ENCODE measurements at places on chromosomes 13 and 19.

- DNase-seq = no peak
Measured at GRCh38 chr13:107332188-107332587, 764.3 kb upstream of the ARGLU1 start.

DNA sequence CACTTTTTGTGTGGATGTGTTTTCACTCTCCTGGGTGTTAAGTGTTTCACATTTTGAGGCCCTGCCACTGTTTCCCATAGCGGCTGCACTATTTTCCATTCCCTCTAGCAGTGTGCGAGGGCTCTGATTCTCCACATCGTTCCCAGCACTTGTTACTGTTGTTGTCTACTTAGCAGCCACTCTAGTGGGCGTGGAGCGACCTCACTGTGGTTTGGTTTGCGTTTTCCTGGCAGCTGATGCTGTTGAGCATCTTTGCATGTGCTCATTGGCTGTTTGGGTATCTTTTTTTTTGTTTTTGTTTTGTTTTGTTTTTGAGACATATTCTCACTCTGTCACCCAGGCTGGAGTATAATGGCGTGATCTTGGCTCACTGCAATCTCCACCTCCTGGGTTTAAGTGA is 14.4 kb downstream of the NAXD start:
- DNase-seq = no peak

DNA sequence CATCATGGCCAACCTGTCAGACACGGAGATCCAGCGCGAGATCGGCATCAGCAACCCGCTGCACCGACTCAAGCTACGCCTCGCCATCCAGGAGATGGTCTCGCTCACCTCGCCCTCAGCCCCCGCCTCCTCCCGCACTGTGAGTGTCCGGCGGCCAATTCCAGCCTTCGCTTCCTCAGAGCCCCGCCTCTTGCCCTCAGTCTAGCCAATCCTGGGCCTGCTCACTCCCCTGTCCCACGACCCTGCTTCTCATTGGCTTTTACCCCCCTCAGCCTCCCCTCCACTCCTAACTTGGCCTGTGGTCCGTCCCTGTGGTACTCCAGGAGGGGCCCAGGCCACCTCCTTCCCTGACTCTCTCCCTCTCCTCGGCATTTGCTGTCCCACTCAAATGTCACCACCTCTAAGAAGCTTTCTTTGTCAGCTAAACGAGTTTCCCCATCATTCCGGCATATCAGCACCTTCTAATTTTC is 12.3 kb downstream of the HRC start:
- DNase-seq = peak; percentile 89

GRCh38 chr19:46990991-46991676 is 28.5 kb upstream of the NPAS1 start:
- peak; percentile 73 for DNase-seq

- no peak for DNase-seq
Measured at GRCh38 chr13:106755542-106755941, 187.6 kb upstream of the ARGLU1 start.

DNA sequence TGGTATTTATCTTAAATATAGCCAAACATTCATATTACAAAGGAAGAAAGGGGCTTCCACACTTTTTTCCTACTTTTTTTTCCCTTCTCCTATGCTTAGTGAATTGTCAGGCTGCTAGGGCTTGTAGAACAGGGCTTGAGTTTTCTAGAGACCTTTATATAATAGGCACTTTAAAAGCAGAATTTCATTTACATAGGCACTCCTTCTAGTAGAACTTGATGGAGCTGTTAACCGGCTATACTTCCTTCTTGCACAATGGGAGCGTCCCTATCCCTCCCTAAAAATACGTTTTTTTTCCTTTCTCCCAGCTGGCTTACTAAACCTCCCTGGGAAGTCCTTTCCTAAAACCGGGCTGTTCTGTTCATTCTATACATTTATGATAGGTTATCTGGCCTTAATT is 1.1 kb downstream of the TRIM13 start:
- DNase-seq = no peak

DNA sequence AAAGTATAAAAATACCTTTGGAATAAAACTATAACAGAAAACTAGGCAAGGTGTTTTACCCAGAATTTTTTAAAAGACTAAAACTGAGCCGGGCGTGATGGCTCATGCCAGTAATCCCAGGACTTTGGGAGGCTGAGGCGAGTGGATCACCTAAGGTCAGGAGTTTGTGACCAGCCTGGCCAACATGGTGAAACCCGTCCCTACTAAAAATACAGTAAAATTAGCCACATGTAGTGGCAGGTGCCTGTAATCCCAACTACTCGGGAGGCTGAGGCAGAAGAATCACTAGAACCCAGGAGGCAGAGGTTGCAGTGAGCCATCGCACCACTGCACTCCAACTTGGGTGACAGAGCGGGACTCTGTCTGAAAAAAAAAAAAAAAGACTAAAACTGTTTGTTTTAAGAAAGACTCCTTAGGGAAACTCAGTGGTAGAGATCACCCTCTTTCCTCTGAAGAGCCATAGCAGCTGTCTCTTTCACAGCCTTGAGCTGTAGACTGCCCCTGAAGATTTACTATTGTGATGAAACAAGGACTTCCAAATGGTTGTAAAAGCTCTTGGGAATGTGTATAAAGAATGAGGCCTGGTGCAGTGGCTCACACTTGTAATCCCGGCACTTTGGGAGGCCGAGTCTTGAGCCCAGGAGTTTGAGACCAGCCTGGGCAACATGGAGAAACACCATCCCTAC is 14.7 kb upstream of the KCTD4 start:
- DNase-seq = no peak

DNA sequence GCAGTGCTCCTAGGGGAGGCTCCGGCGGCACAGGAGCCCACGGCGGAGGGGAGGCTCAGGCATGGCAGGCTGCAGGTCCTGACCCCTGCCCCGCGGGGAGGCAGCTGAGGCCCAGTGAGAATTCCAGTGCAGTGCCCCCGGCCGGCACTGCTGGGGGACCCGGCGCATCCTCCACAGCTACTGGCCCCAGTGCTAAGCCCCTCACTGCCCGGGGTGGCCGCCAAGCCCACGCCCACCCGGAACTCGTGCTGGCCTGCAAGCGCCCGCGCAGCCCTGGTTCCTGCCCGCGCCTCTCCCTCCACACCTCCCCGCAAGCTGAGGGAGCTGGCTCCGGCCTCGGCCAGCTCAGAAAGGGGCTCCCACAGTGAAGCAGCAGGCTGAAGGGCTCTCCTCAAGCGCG is 62.2 kb downstream of the SPRY2 start:
- no peak for DNase-seq

GRCh38 chr13:92488249-92488852 is 738.3 kb upstream of the GPC6 start:
- no peak for DNase-seq

DNA sequence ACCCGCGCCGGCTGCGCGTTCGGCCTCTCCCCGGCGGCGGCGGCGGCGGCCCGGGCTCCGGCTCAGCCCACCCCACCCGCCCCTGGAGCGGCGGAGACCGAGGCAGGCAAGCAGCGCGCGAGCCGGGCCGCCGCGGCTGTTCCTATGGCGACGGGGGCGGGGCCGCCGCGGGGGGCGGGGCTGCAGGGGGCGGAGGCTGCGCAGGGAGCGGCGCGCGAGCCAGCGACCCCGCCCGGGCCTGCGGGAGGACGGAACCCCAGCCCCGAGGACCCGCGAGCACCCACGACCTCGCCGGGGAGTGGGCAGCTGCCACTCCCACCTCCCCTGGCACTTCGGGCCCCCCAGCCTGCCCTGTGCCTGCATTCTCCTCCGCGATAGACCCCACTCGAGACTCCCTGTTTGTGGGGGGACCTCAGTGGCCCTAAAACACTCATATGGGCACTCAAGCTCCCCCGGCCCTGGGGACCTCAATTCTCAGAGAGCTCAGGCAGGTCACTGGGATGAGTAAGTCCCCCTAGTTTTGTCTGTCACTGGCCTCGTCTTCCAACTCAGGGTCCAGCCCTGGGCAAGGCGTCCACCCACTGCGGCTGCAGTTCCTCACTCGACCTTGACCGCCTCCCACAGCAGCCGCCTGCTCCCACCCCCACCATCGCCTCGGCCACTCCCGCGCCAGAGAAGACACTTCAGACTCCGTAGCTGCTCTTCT is at the start of gene CTXN1:
CTXN1 (minus strand) TSS at position 115 of the 706 bp plus-strand sequence. CDS start 597 bp downstream, outside the sequence.
- peak; percentile 31 for DNase-seq

DNA sequence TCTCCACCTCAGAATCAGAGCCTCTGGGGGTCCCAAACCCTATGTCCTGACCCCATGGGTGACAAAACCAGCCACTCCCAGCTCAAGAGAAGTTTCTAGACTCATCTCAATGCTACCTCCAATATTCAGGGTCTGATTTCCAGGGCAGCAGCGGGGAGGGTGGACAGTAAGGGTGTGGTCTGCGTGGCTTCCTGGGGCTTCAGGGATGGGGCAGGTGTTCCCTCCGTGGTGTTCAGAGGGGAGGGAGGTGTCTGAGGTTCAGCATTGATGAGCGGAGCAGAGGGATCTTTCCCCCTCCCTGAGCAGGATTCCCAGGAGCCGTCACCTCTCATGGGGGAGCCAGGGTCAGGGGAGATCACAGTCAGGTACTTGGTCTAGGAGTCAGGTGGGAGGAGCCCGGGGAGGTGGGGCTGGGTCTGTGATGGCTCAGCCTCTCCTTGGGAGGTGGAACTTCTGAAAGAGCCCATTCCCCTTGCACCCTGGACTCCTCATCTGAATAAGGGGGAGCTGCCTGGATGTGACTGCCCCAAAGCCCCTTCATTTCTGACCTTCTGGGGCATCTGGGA is 2.9 kb downstream of the LILRA2 start:
- DNase-seq = no peak

- no peak for DNase-seq
Measured at GRCh38 chr19:2856457-2857050, 10.6 kb upstream of the ZNF556 start.

DNA sequence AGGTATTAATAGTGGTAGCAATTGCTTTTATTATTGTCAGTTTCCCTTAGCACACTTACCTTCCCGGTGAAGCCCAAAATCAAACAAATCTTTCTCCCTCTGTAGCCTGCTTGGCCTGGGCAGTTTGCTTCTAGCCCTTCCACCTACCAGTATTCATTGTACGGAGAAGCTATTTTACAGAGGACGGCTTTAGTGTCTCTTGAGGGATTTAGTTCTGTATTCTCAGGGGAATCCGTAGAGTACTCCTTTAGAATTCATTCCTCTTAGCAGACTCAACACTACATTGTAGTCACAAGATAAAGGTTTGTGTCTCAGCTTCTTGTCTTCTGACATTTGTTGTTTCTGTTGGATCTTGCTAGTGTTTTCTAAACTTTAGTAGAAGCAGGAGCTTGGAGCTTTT is 24.1 kb upstream of the WTIP start:
- DNase-seq = no peak

DNA sequence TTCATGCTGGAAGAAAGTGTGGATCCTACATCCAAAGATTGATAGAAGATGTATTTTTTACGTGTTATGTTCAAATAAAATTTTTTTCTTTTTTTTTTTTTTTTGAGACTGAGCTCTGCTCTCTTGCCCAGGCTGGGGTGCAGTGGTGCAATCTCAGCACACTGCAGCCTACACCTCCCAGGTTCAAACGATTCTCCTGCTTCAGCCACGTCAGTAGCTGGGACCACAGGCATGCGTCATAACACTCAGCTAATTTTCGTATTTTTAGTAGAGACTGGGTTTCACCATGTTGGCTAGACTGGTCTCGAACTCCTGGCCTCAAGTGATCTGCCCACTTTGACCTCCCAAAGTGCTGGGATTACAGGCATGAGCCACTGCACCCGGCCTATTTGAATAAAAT is 65.7 kb downstream of the KLF12 start:
- no peak for DNase-seq

DNA sequence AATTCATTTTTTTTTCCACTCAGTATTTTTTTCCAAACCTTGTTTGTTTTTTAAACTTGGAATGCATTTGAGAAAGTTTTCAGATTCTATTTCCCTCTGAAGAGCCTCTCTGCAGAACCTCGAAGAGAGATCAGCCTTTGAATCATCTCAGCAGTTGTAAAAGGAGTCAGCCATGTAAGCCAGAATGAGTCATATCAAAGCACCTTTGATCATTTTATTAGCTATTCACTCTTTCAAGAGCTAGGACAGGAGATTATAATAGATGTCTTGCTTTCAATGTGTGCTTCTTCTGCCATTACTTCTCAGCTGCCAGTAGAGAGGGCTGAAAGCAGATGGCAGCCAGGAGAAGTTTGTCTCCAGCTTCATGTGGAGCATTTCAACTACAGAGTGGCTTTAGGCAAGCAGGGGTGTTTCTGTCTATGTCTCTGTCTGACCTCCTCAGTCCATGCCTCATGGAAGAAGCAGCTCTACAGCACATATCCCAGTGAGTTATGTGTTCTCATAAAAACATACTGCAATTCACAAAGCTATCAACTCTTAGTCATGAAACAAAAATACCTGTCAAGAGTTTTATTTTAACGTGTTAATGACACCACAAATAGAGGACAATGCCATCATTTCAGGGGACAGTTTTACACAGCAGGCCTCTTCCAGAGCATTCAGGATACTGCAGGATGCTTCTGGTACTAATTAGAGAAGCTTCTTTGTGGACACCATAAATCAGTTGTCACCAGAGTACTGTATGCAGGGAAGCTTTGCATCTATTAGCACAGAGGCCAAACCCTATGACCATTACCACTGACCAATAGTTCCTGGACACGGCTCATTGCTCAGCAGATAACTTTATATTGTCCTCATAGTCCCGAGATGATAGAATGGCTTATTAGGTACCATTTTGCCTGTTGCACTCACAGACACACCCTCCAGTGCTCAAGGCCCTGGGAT is 94.3 kb downstream of the NHLRC3 start:
- peak; percentile 47 for DNase-seq
